ENCODE measurements at places on chromosomes 7 and 10. TPM values are rescaled to one million over a fixed set of nuclear protein-coding genes. Genes with fewer than 3 reads are reported as not detected.

SPDYE2B gene
- total RNA-seq, result not detected

PVRIG gene
- not detected for total RNA-seq

CALHM3 gene
- not detected for total RNA-seq

SPDYE16 gene
- total RNA-seq, result not detected

STRIP2 gene
- total RNA-seq, result 0.88 TPM

CFAP58 gene
- 0.20 TPM for total RNA-seq

FFAR4 gene
- total RNA-seq, result not detected

SFRP4 gene
- total RNA-seq, result 1.5 TPM

DPCD gene
- 33.5 TPM for total RNA-seq

BLNK gene
- total RNA-seq, result not detected

OR6B1 gene
- total RNA-seq, result not detected

Data from cardiac ventricle fibroblast (primary cell).